ENCODE measurements at places on chromosomes 7 and 10.
A peak's percentile ranks its signal among the peaks of the same experiment; 100 is the strongest.

DNA sequence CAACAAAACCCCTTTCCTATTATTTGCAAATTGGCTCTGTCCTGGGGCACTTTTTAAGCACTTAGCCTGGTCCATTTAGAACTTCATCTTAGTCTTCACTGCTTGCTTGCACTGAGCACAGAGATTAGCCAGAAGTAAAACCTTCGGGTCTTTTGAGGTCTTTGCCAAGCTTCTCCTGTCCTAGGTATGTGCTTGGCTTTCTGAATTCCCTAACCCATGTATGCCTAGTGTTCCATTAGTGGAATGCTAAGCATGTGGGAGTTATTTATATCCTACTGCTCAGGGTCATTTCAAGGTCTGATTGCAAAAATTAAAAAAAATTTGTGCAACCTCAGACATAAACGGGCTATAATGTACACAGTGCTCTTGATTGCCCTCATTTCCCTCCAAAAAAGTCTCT is 18.0 kb downstream of the ZNF37A start:
- ATAC-seq: no peak

- no peak for ATAC-seq
These were observed 370.1 kb downstream of the ADRA2A start for GRCh38 chr10:111446966-111447365.

DNA sequence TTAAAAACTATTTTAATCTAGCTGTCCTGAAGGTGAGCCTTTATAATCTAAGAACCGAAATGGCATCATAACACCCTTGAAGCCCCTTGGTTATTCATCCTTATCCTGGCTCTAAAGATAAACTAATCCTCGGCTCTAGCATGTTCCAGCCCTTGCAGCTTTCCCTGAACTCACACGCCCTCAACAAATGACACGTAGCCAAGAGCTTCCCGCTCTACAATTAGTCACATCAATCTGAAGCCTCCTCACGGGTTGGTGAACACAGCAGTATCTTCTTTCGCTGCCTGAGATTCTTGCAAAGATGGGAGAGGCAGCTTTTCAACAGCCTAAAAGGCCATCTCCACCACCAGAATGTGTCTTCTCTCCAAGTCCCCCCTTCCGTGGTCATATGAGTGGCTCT is 4.1 kb downstream of the FRMD4A start:
- no peak for ATAC-seq

DNA sequence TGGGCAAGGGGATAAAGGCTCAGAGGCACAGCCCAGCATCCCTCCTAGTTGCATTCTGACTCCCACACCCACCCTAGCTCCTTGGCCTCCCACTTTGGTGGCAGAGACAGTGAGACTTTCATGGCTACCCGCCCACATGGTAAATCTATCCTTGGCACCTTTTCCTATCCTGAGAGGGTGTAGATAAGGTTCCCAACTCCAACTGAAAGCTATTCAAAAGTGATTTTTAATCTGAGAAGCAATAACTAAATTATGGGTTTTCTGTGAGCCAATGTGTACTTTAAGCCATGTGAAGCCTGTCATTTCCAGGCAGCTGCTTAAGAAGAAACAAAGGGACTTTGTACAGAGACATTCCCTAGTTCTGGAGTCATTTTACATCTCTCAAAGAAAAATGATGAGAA is 9.1 kb downstream of the LAMB1 start:
- ATAC-seq: no peak

DNA sequence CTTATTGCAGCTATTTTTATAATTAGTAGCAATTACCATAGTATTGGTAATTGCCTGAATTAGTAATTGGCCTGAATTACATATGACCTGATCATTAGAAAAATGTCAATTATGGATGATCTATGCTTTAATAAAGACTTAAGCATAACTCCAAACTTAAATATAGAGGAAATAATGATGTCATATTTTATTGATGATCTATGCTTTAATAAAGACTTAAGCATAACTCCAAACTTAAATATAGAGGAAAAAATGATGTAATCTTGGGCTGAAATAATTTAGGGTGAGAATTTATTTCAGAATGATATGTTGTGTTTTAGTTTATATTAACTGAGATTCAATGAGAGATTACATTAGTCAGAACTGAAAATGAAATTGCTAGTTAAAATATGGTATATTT is 266.0 kb upstream of the DKK1 start:
- ATAC-seq: no peak

- ATAC-seq: no peak
These were observed 4.4 kb downstream of the SLC12A9 start for GRCh38 chr7:100856871-100857282.

DNA sequence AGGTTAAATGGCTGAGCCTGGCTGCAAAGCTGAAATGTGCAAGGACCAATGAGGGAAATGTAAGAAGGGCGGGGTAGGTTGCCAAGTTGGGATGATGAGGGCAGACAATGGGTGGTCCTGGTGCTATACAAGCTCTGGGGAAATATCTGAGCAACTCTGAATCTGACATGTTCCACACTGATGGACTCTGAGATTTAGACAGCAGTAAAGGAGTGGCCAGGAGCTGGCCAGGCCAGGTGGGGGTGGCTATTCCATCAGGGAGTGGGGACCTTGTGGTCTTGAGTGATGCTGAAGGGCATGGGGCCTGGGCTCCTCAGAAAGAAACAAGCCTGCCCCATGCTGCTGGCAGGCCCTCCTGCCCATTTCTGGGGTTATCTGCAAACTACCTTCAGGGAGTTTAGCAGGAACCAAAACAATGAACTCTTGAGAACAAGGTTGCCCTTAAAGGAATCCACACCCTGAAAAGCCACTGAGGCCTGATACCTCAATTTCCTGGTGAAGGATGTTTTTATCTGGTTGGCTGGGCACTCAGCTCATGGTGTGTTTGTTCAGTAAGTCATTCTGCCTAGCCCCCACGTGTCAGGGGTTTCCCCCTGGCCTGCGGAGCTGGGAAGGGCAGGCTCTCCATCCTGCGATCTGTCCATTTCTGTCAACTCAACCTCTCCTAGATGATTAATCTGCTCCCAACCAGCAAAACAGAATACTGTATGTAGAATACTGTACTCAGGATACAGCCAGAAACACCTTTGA is 143.3 kb upstream of the TNS3 start:
- peak; percentile 95 for ATAC-seq

DNA sequence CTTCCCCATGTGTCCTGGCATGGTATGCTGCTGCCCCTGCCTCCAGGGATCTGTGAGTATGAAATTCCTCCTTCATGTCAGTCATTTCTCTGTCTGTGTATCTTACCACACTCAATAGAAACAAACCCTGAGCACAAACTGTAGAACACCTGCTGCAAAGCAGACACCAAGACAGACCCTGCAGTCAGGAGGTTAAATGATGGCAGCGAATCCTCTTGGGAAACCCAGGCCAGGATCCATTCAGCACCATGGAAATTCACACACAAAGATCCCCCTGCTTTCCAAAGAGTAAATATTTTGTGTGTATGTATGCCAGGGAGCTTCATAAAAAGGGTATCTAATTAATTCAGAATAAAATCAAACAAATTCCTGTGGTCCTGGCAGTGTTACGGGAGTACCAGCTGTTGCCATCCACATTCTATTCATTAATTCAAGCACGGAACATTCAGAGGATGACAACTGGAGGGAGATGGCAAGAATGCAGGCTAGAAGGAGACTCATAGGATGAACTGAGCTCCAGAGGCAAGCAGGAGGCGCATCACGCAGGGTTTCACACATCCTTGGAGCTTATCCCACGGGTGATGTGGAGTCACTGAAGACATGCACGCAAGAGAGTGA is 14.8 kb downstream of the ITIH5 start:
- no peak for ATAC-seq

DNA sequence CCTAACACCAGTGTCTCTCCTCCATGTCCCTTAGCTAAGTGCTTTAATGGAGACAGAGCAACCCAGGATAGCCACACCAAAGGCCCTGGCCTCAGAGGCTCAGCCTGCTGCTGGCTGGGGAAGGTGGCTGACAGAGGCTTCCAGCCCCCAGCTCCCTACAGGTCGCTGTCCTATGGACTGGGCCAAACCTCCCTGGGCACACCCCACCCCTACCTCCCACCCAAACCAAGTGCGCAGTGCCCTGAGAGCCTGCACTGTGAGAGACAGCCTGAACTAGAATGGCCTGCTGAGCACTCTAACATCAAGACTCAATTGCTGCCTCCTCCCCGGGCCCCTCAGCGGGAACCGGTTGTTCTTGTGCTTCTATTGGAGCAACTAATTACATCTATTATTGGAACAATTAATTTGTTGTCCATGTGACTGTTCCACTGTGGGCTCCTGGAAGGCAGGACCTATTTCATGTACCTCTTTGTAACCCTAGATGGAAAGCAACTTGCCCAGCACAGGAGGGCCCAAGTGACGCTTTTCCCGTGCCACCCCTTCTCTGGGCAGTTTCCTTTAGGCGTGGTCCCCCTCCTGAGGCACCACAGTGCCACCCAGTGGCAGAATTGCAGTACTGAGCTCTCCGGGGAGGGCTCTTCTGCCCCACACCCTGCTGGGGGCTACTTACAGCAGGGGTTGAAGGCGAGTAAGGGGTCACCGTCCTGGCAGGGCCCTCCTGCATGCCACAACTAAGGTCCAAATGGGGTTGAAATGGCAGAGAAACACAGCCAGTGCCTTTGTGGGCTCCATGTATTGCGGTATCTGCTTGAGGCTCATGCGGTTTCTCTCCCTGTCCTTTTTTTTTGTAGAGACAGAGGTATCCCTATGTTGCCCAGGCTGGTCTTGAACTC is 63.7 kb upstream of the WAPL start:
- peak; percentile 84 for ATAC-seq
